ENCODE measurements at places on chromosomes 2 and 18.

- no peak for DNase-seq
These were observed 569.1 kb downstream of the ARHGAP15 start for GRCh38 chr2:143698352-143698751.

- no peak for DNase-seq
These were observed 61.7 kb downstream of the LYPD1 start for GRCh38 chr2:132608311-132608710.

GRCh38 chr18:73614812-73615211 lies 532.8 kb downstream of the FBXO15 start:
- DNase-seq = peak; percentile 94

- DNase-seq = no peak
These were observed 467.3 kb downstream of the CMPK2 start for GRCh38 chr2:6398421-6398820.

GRCh38 chr2:31312898-31313297 lies 78.9 kb downstream of the EHD3 start:
- DNase-seq = peak; percentile 43

GRCh38 chr2:28716265-28716865 lies 35.3 kb upstream of the PPP1CB start:
- peak; percentile 95 for DNase-seq

DNA sequence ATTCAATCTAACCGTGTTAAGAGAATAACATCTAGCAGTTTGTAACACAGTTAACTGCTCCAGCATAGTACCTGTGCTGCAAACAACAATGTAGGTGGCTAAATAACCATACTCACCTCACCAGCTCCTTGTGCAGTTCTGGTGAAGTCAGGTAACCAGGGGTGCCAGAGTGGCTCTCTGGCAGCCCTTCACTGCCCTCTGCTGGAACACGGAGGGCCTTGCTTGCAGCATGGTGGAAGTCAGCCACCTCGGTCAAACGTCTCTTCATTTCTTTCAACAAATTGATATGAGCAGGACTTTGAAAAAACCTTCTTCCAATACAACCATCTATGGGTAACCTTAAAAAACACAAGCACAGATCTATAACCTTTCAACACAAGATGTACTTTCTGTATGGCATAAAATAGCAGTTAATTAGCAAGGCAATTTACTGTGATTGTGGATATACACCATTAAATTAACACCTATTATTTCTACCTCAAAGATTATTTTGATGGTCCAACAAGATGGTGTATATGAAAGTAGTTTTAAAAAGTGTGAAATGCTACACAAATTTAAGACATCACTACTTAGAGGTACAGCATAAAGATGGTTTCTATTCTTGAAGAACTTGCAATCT lies 56.6 kb downstream of the EPG5 start:
- DNase-seq = peak; percentile 51

DNA sequence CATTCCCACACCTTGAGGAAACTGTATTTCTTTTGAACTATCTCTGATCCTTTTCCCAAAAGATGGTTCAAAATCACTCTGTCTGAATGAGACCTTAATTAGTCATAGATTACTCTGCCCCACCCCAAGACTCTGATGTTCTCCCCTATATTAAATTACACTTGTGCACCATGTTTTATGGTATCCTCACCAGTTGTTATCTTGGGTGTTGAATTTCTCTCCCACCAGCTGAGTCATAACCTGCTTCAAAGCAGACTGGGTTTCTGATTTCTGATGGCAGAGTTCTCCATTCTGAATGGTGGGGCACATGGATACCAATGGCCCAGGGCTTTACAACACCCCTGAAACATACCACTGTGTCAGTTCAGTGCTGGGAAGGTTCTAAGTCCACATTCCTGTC lies 15.0 kb downstream of the CDH20 start:
- DNase-seq = no peak

GRCh38 chr2:29309090-29310029 lies 194.1 kb downstream of the CLIP4 start:
- DNase-seq = peak; percentile 67
